ENCODE measurements at places on chromosomes 4 and X.

- DNase-seq = no peak
Observed at GRCh38 chrX:103635436-103635835, 6.7 kb downstream of the TCEAL1 start.

DNA sequence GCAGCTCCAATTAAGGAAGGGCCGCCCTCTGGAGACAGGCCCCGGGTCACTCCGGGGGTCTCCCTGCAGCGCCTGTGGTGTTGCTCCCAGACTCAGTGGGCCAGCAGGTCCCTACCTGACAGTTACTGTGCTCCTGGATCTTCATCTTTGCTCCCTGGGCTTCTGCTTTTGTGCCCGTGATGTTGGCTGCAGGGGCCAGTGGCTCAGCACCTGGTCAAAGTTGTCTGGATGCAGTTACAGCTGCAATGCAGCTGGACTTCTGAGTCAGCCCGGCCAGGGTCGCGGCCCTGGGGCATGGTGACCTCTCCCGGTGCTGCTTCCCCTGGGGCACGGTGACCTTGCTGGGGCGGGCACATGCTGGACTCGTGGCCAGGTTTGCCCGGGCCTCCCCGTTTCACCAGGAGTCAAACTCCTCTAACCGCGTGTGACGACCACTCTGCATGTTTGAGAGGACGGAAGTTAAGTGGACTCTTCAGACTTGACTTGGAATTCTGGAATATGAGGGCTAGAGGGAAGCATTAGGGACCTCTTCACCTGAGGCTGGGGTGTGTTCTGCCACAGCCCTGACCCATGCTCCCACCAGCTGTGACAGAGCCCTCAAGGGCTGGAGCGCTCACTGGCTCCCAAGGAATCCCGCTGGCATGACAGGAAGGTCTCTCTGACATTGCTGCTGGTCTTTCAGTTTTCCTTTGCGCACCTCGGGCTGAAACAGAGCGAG, 3.7 kb downstream of the CTAG2 start:
- no peak for DNase-seq

DNA sequence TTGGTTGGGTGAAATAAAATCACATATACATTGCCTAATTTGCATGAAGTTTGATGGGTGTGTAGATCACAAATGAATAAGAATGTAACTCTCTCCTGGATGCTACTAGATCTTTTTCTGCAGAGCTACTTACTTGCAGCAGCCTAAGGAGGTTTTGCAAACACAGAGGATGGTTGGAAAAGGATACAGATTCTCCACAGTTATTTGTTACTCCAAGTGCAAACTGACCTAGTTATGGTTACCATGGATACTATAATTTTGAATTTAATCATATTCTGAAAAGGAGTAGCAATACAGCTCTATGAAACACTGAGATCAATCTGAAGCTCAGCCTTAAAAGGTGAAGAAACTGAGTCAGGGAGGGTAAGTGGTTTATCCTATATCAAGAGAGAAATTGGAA, 9.1 kb upstream of the ARHGEF38 start:
- no peak for DNase-seq

- no peak for DNase-seq
Observed at GRCh38 chrX:52990848-52991247, 32.5 kb upstream of the FAM156A start.

GRCh38 chr4:99144587-99144986, 490 bp upstream of the ADH4 start:
- no peak for DNase-seq

GRCh38 chrX:12946406-12946805, 28.5 kb upstream of the TMSB4X start:
- no peak for DNase-seq

DNA sequence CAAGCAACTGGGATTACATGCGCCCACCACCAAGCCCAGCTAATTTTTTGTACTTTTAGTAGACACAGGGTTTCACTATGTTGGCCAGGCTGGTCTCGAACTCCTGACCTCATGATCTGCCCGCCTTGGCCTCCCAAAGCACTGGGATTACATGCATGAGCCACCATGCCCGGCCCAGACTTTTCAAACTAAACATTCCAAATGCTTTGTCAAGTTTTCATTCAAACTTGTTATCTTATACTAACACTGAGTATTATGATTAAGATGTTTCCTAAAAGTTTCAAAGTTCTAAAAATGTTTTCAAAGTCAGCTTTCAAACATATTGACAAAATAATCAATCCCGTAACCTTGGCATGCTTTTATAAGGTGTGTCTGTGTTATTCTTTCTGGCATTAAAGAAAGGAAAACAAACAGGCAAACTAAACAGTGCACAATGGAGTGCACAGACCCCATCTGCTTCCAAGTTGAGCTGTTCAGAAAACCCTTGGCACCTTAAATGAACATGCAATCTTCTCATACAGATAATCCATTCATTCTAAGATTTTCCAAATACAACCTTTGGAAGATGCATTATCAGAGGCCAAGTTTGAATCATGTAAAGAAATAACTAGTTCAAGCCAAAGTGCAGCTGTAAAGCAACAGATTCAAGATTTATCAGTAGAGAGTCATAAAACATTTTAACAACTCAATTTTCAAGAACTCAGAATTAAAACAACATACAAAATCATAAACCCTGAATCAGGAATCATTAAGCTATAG, 49.1 kb downstream of the ABCG2 start:
- no peak for DNase-seq

- no peak for DNase-seq
Observed at GRCh38 chr4:77264826-77265225, 107.8 kb downstream of the CCNG2 start.

GRCh38 chr4:170599894-170600293, 510.1 kb upstream of the AADAT start:
- no peak for DNase-seq

GRCh38 chr4:128853741-128854140, 44.2 kb downstream of the JADE1 start:
- DNase-seq = no peak

GRCh38 chr4:14719053-14719452, 283.2 kb upstream of the CPEB2 start:
- DNase-seq = no peak

DNA sequence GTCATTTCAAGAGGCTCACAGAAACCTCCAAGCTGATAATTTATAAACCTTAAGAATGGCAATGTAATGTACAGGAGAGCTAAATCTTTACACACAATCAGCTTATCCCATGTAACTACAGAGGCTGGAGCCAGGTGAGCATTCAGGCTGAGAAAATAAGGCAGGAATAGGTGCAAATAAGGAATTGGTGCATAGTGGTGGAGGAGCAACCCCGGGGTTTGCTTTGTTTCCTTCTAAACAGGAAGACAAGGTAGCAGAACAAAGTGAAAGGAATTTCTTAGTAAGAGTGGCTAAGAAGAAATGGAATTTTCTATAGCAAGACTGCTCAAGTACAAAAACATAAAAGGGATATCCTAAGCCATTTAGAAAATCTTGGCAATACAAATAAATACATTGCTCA, 82.4 kb downstream of the NR3C2 start:
- no peak for DNase-seq

DNA sequence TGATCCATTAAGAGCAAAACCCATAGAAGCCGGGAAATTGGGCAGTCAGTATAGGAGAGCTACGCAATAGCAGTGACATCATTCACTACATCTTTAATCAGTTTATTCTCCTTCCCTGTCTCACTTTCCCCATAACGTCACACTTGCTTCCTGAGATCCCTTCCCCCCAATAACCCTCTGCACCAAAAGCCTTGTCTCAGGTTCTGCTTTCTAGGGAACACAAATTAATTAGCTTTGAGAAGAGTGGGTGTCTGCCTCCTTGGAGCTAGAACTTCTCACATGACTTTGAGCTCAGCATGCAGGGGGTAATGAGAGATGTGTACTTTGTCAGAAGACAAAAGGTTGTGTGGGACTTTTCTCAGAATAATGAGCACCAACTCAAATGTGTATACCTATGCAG, 128.3 kb upstream of the MAOA start:
- DNase-seq = no peak

DNA sequence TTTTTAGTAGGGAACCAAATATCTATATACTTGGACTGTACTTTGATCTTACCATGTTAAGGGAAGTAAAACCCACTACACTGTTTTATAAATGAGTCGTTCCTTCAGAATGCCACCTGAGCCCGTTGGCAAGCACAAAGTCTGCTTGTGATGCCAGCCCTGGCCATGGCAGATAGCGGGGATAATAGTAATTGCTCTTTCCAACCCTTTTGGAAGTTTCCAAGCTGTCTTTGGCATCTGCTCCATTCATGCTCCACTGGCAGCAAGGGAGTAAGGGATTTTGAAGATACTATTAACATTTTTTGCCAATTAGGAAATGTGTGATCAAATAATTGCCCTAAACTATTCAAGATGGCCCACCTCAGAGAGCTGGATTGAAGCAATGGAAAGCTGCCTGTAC, 689.2 kb upstream of the SLIT2 start:
- no peak for DNase-seq

- no peak for DNase-seq
Observed at GRCh38 chr4:133096972-133097371, 52.1 kb upstream of the PCDH10 start.

GRCh38 chr4:52866734-52867133, 4.6 kb downstream of the RASL11B start:
- no peak for DNase-seq

GRCh38 chr4:183030309-183030708, 68.7 kb upstream of the WWC2 start:
- no peak for DNase-seq

DNA sequence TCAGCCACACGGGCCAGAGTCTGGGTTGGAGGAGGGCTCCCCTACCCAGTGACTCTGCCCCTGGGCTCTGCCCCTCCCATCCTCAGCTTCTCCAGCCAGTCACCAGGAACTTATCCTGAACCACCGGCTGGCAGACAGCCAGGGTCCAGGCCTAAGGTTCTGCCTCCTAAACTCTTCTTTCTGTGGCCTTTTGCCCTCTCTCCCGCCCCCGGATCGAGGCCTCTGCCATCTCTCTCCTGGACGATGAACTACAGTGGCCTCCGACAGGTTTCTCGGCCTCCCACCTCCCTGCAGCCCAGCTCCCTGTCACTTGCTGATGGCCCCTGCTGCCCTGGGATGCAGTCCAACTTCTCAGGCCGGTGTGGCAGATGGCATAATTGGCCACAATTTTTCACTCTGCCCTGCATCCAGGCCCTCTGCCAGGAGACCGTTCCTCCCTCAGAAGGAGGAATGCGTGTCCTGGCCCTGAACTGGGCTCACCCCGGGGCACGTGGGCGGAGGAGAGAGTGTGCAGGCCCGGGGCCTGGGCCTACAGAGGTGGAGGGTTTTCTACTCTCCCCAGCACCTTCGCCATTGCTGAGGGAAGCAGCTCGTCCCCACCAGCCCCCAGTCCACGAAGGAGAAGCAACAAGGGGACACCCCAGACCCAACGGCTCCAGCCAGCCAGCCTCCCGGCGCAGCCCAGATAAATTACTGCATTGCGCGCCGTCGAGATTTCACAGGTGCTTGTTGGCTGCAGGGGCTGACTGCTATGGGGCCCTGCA, 81.9 kb upstream of the LRPAP1 start:
- no peak for DNase-seq

DNA sequence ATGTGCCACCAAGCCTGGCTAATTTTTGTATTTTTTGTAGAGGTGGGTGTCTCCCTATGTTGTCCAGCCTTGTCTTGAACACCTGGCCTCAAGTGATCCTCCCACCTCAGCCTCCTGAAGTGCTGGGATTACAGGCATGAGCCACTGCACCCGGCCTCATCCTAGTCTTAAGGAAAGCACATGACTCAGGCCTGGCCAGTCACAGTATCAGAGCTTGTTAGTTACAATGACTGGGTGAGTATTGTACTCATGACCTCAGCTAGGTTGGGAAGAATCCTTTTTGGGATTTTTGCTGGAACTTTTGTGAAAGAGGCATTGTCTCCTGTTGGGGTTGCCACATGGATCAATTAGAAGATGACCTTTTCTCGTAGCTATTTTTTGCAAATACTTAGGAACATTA, 292.8 kb downstream of the RAPGEF2 start:
- DNase-seq = no peak

DNA sequence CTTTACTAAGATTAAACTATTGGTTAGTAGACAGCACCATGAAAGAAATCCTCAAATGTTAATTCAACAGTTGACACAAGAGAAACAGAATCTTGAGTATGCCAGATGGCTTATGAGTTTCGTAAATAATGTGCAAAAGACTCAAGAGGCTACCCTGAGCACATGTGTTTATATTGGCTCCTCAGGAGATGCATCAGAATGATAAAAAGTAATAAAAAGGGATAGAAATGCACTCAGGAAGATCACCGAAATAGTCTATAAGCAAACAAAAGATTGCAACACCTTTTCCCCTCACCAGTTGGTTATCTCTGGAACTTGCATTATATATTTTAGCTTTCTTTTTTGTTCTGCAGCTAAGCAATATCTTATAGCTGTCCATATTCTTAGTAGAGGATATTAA, 84.4 kb downstream of the SCFD2 start:
- no peak for DNase-seq

DNA sequence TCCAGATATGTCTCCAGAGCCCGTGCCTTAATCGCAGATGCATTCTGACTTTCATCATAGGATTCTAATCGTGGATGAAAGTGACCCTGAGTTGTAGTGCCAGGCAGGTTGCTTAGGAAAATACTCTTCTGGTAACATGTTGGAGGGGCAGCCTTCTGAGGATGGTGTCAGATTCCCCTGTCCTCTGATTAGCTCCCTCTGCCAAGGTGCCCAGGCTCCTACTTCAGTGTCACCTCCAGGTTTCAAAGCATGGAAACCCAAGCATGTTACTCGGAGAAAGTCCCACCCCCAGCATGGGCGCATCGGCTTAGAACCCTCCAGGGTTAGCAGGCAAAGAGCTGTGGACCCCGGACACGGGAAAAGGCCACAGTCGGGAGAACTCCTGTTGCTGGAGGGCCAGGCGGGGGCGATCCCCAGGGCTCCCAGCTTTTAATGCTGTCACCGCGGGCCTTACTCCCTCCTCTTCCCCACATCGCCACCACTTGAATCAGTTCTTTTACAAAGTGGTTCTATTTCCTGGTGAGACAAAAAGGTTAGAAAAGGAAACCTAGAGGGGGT, 44.5 kb downstream of the TRIM2 start:
- DNase-seq = no peak

- DNase-seq = no peak
Observed at GRCh38 chr4:180081072-180081471, 2162.1 kb upstream of the TENM3 start.

GRCh38 chr4:72566464-72566972, 2.5 kb downstream of the ADAMTS3 start:
- no peak for DNase-seq

DNA sequence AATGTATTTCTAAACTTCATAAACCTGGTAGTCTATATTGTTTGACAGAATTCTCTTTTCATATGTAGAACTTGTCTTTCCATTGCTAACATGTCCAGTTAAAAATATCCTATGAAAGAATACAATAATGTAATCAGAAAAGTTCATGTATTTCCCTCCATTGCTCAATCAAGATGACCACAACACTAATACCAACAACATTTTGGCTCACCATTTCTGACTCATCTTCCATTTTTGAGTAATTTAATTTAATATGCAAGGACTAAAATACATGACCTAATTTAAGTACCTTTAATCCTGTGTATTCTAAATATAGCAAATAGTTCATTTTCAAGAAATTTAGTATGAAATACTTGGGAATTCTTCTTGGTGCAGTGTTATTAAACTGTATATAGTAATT, 239.5 kb upstream of the GPC4 start:
- no peak for DNase-seq
